Karpas-422 (cell line): ENCODE measurements at places on chromosomes 2 and 18.

DNA sequence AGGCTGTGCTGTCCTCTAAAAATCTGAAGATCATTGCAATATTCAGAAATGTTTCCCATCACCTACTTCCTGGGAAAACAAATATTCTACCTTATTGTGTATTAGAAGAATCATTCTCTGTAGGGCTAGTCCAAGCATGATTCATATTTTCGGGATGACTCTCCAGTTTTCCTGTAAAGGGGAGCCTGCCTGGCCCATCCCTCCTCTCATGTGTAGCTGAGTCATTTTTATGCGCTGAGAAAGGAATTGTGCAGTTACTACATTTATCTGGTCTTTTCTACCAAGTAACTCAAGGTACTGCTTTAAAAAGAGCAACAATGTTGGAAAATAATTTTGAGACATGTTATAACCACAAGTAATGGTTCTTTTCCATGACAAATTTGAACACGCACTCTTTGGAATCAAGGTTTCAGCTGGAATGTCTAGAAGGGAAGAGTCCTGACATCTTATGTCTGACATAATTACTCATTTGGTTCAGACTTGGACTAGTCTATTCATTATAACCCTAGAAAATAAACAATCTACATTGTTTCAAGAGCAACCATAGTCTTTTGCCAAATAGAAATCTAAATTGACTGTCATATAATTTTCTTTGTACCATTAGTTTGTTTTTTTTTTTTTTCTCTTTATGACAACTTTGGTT, 6.6 kb downstream of the DSG3 start:
- no peak for DNase-seq

GRCh38 chr18:57943723-57944122, 100.3 kb upstream of the NEDD4L start:
- DNase-seq, result no peak

DNA sequence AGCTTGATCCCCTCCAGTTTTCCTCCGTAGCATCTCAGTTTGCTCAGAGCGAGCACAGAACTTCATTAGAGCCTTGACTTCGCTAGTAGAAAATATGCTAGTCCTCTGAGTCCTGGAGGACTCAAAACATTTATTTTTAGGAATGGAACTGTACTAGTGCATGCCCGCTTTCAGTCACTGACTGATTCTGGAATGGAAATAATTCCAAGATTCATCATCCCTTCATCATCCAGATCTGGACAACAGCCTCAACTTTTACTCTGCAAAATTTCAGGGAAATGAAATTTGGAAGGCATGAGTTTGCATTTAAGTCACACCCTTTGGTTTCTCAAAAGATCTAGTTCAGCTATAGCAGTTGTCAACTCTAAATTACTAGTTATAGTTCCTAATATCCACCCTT, 304.6 kb downstream of the XIRP2 start:
- DNase-seq, result no peak

DNA sequence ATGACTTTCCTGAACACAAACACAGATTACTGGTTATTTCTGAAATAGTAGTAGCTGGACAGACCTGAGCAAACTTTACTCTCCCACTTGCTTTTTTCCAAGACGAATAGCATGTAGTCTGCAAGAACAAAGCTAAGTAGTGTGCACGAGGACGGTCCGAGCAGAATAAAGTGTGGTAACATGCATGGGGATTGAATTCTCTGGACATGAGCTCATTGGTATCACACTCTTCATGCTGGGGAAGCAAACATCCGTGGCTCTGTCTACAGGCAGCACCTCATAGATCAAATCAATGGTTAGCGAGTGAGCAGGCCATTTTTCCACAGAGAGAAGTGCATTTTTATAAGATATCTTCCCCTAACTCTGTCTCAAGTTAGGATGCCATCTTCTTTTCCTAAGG, 164.8 kb upstream of the STK17B start:
- DNase-seq, result no peak

DNA sequence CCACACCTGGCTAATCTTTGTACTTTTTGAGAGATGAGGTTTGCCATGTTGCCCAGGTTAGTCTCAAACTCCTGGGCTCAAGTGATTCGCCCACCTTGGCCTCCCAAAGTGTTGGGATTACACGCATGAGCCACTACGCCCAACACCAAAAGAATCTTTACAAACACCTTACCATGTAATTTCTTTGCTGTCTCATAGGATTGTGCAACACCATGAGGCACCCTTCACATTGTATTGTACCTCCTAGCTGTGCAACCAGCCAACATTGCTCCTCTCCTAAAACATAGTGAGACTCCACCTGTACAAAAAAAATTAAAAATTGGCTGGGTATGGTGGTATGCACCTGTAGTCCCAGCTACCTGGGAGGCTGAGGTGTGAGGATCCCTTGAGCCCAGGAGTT, 3.1 kb upstream of the MFSD6 start:
- no peak for DNase-seq

- DNase-seq, result peak; percentile 81
Observed at GRCh38 chr2:94759211-94759610, 112.0 kb upstream of the TEKT4 start.
